Activated T-cell treated with anti-CD3 and anti-CD28 coated beads, Interleukin-2, amount 50 U/mL, for 24 hours (primary cell): ENCODE measurements at places on chromosomes 5 and 9.

GRCh38 chr5:130068988-130069387 is 164.7 kb downstream of the CHSY3 start:
- DNase-seq, result no peak
- no peak overlapping the region for H3K4me3 ChIP-seq
- no peak overlapping the region for H3K27ac ChIP-seq
- H3K4me1 ChIP-seq, result no peaks in the 10 kb centered on the region
- H3K27me3 ChIP-seq, result no peaks in the 10 kb centered on the region

DNA sequence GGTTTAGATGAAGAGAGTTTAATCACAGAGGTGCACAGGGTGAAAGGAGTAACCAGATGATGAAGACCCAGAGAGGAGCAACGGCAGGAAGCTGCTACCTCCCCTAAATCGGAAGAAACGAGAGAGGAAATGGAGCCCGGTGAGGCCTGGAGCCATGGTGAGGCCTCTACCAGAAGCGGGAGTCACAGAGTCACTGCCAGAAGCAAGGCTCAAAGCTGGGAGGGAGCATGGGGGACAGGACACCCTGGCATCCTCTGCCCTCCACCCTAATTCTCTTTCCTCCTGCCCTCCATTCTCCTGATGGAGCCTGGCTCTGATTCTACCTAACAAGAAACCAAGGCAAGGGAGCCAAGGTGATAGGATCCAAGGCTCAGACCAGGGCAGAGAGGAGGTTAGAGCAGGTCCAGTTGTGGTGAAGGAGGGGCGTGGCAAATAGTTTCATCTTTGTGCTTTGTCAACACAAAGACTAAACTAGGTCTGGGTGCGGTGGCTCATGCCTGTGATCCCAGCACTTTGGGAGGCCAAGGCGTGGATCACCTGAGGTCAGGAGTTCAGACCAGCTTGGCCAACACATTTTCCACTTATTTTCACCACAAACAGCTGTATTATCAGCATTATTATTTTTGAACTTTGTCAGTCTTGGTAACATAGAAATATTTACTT is 134.4 kb upstream of the RAI14 start:
- H3K4me1 ChIP-seq, result peaks cover 16% of the 10 kb centered on the region
- no peak for DNase-seq
- no peak overlapping the region for H3K4me3 ChIP-seq
- H3K27me3 ChIP-seq, result peaks cover 15% of the 10 kb centered on the region

- H3K4me3 ChIP-seq, result no peak overlapping the region
- peaks cover 16% of the 10 kb centered on the region for H3K36me3 ChIP-seq
- peak overlapping the region; percentile 56 for H3K27ac ChIP-seq
- H3K4me1 ChIP-seq, result peaks cover 47% of the 10 kb centered on the region
- no peaks in the 10 kb centered on the region for H3K27me3 ChIP-seq
These were observed 91.5 kb downstream of the TLE4 start for GRCh38 chr9:79663300-79663699.

- peaks cover 5% of the 10 kb centered on the region for H3K4me1 ChIP-seq
- no peak for DNase-seq
These were observed 29.5 kb downstream of the SPATA31C2 start for GRCh38 chr9:88108779-88109178.

GRCh38 chr5:14241141-14241540 is 98.0 kb downstream of the TRIO start:
- no peak for DNase-seq
- no peaks in the 10 kb centered on the region for H3K36me3 ChIP-seq
- peaks cover 5% of the 10 kb centered on the region for H3K27me3 ChIP-seq
- H3K27ac ChIP-seq, result no peak overlapping the region

DNA sequence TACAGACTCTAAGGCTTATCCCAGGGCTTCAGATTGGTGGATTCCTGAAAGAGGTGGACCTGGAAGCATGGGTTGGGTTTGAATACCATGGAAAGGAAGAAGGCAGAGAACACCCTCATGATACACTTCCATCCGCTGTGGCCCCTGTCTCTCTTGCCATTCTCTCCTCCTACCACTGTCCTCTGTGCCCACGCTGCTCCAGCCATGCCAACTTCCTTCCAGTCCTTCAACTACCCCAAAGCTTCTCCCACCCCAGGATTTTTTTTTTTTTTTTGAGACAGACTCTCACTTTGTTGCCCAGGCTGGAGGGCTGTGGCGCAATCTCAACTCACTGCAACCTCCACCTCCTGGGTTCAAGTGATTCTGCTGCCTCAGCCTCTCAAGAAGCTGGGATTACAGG is 1.7 kb upstream of the SPARC start:
- H3K4me1 ChIP-seq, result peaks cover 9% of the 10 kb centered on the region
- DNase-seq, result no peak
- H3K27ac ChIP-seq, result no peak overlapping the region
- H3K4me3 ChIP-seq, result no peak overlapping the region
- H3K36me3 ChIP-seq, result no peaks in the 10 kb centered on the region

DNA sequence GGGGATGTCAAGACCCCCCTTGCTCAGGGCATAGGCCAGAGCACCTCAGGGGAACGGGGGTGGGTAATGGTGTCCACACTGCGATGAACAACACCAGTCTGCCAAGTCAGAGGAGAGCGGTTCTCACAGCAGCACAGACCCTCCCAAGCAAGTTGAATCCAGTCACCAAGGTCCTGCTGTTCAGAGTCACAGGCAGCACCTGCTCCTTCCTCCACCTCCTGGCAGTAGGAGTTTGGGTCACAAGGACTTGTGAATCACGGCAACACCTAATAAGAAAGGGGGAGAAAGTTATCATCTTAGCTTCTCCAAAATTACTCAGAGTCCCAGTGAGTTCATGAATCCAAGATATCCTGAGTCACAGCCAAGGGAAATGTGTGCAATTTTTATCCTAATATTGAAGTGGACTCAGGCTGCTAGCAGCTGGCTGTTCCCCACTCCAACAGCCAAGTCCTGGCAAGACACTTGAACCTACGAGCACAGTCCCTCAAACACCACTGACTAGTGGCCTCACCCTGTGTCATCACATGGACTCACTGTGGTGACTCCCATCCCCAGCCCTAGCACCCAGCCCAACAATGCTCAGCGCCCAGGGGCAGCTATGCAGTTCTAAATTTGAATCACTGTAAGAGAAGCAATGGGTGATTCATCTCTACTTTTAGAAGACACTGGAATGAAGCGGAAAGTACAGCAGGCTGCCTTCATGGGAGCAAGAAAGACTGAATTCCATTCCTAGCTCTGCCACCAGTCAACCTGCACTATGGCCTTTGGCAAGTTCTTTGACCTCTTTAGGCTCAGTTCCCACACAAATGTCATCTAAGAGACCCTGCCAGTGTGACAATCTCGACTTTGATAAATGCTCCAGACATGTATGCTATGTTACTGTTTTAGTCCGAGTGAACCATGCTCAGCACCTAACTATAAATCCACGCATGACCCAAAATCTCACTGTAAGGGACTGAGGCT is 113.7 kb downstream of the KLHL3 start:
- H3K27me3 ChIP-seq, result no peaks in the 10 kb centered on the region
- H3K36me3 ChIP-seq, result peaks cover 20% of the 10 kb centered on the region
- H3K4me1 ChIP-seq, result no peaks in the 10 kb centered on the region
- no peak for DNase-seq
- H3K27ac ChIP-seq, result no peak overlapping the region

GRCh38 chr5:77637170-77637997 is 1.1 kb downstream of the OTP start:
- peaks cover 20% of the 10 kb centered on the region for H3K4me1 ChIP-seq
- peak overlapping the region; percentile 53 for H3K4me3 ChIP-seq
- peak overlapping the region; percentile 74 for H3K27ac ChIP-seq
- no peak for DNase-seq

- H3K4me1 ChIP-seq, result no peaks in the 10 kb centered on the region
- H3K4me3 ChIP-seq, result no peak overlapping the region
- DNase-seq, result no peak
- H3K27me3 ChIP-seq, result peaks cover 12% of the 10 kb centered on the region
- H3K36me3 ChIP-seq, result no peaks in the 10 kb centered on the region
These were observed 308.8 kb upstream of the PANK3 start for GRCh38 chr5:168887931-168888330.

GRCh38 chr9:111301195-111301594 is 28.8 kb downstream of the OR2K2 start:
- H3K4me3 ChIP-seq, result no peak overlapping the region
- peaks cover 19% of the 10 kb centered on the region for H3K27me3 ChIP-seq
- DNase-seq, result no peak
- no peaks in the 10 kb centered on the region for H3K4me1 ChIP-seq
